Choroid plexus epithelial cell (primary cell): ENCODE measurements at places on chromosomes 12 and 14.

DNA sequence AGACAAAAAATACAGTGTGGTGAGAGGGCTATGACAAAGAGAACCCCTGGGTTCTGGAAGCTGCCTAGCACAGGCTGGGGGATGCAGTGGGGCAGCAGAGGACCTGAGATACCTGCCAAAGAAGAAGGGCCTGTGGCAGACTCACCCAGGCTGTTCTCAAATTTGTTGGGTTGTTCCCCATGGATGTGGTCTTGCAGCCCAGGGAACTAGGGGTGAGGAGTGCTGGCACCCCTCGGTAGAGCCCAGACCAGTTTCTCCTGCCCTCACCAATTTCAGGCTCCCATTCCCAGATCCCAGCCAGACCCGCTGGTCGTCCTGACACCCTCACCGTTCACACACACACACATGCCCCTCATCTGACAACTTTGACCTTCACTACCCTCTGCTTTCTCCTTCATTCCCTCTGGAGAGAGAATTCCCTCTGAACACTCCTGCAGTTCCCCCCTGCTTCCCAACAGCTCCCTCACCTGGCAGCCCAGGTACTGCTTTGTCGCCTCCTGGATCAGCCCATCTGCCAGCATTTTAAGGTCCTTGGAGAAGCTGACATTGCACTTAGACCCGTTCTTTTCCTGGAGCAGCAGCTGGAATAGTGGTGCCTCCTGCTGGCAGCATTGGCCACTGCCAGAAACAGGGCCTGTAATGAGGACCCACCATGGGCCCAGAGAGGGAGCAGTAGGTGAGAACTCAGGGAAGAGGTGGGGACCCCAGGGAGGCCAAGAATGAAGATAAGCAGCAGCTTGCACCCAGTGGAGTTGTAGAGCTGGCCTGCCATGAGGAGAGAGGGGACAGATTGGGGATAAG, 5.9 kb upstream of the GDF11 start:
- peak; percentile 84 for DNase-seq

GRCh38 chr12:121656122-121656521, 13.3 kb downstream of the MORN3 start:
- DNase-seq = no peak

DNA sequence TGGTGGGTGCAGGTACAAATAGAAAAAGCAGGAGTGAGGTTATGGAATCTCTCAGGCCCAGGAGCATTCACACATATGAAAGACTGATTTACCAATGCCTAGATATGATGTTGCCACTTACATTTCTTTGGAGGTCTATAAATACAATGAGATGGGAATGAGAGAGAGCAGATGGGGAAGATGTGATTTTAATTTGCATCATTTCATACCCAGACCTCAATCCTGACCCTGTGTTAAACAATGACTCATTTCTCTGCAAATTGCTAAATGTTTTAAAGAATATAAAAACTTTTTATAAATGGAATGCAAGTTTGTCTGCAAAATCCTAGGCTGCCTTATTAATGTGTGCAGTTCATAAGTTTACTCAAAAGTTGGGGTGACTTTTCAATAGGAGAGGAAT, 38.6 kb upstream of the GNG2 start:
- DNase-seq = peak; percentile 44

GRCh38 chr12:28583701-28584261, 393.5 kb downstream of the CCDC91 start:
- DNase-seq = peak; percentile 75

DNA sequence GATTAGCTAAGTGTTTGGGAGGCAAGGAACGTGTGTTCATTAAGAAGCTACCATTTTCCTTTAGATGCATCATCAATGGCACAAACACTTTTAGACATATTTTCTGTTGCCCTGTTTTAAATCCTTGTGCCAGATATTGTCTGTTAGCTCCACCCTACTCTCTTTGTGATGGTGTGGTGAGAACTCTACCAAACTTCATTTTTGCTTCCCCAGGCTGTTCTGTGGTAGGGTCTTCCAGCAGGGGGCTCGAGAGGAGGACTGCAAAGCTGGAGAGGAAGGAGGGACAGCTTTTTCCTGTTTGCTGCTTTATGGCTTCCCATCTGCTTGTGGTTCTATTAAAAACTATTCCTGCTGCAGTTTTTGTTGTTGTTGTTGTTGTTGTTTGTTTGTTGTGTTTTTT, 23.8 kb upstream of the STRAP start:
- no peak for DNase-seq

DNA sequence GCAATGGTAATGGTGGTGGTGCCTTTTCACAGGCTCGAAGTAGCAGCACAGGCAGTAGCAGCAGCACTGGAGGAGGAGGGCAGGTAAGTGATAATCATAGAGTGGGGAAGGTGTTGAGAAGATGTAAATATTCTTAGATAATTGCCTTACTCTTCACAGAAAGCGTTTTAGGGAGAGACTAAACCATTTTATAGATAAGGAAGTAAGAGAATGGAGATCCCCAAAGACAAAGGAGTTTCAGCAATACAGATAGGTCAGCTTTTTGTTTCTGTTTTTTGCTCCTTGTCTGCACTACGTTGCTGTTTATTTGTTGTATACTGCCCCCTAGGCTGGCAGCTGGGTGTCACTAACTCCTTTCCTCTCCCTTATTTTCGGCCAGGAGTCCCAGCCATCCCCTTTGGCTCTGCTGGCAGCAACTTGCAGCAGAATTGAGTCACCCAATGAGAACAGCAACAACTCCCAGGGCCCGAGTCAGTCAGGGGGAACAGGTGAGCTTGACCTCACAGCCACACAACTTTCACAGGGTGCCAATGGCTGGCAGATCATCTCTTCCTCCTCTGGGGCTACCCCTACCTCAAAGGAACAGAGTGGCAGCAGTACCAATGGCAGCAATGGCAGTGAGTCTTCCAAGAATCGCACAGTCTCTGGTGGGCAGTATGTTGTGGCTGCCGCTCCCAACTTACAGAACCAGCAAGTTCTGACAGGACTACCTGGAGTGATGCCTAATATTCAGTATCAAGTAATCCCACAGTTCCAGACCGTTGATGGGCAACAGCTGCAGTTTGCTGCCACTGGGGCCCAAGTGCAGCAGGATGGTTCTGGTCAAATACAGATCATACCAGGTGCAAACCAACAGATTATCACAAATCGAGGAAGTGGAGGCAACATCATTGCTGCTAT, 2.0 kb downstream of the SP1 start:
- DNase-seq = peak; percentile 67

GRCh38 chr12:7483343-7483742, 20.2 kb downstream of the CD163 start:
- DNase-seq = no peak

DNA sequence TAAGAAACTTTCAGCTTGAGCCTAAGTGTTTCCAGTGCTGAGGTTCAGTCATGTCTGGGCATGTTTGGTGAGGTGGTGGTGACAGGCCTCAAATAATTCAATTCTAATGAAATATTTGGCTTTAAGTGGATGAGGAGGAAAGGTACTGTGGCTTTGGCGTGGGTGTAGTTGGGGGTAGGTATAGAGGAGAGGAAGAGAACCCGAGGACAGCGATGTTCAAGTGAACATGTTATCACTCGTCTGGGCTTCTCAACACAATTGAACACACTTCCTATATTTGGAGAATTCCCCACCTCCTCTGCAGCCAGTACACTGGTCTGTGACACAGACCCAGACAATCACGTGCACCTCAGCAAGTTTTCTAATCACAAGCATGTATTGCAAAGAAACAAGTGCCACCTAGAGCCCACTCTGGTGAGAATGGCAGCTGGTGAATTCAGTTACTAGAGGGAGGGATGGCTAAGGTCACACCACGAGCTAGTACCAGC, 53.0 kb downstream of the IFNG-AS1 start:
- DNase-seq = peak; percentile 13

DNA sequence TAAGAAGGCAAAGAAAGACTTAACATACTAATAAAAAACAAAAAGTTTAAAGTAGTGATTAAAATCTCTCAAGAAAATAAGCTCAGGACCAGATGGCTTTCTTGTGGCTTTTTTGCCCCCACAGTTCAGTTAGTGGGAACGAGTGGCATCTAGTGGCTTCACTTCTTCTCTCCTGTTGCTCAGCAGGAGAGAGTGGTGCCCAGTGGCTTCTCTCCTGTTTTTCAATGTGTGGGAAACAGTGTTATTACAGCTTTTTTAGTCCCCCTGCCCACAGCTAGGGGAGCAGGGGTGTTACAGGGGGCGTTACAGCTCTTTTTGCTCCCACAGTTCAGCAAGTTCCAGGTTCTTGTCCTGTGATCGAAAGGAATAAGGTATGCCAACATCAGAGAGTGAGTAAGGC, 135.2 kb downstream of the RERGL start:
- DNase-seq = peak; percentile 4

DNA sequence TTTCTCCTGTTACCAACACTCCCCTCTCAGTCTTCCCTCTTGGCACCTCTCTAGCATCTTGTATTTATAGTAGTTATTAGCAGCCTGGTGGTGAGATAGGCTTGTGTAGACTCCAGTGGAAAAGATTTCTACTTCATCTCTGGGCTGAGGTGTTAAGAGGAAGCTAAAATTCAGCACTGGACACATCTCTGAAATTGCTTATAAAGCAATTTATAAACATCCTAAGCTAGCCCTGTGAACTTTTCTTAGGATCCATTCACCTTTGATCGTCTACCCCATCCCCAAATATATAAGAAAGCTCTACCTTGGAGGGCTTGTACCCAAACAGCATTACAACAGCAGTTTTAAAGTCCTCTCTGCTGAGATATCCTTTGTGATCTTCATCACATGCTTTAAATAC, 928 bp downstream of the EFCAB11 start:
- no peak for DNase-seq

DNA sequence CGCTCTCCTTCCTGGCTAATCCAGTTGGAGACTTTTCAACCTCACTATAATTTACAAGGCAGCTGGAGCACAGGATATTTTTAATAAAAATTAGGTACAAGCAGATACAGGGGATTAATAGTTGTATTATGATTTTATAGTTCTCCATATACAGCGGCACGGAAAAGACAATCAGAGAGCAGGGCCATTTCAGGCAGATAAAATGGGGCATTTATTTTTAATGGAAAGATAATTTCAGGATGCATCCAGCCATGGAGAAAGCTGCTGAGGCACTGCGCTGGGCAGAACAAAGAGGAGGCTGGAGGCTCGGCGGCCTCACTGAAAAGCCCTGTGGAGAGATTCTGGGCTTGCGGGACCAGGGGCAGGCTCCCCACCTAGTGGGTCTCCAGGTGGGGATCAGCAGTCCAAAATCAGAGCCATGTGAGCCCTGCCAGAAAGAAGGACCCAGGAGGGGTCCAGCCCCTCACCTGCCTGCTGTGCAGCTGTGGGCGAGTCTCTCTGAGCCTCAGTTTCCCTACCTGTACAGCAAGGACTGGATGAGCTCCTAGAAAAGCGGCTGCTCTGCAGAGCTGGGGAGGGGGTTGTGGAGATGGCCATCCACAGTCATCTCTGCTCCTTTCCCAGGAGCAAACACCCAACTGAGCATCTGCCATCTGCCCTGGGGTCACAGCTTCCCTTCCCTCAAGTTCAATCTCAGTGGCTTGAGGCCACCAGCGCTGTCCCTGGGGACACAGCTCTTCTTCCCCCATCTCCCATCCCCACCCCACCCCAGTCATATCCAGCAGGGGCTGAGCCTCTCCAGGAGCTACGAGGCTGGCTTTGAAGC, 23.9 kb upstream of the C14orf180 start:
- DNase-seq = no peak
